ENCODE measurements at places on chromosomes 2 and 18.
A peak's percentile ranks its signal among the peaks of the same experiment; 100 is the strongest.

GRCh38 chr2:151728804-151729414 is 5.4 kb downstream of the NEB start:
- no peak for DNase-seq

GRCh38 chr18:44685296-44685695 is 4.6 kb downstream of the SETBP1 start:
- DNase-seq, result no peak

GRCh38 chr2:18247282-18248110 is 313.0 kb downstream of the RDH14 start:
- DNase-seq, result no peak

- DNase-seq, result no peak
Observed at GRCh38 chr2:196500686-196501431, 138.7 kb upstream of the CCDC150 start.

GRCh38 chr18:58243401-58243800 is 199.4 kb downstream of the NEDD4L start:
- no peak for DNase-seq

DNA sequence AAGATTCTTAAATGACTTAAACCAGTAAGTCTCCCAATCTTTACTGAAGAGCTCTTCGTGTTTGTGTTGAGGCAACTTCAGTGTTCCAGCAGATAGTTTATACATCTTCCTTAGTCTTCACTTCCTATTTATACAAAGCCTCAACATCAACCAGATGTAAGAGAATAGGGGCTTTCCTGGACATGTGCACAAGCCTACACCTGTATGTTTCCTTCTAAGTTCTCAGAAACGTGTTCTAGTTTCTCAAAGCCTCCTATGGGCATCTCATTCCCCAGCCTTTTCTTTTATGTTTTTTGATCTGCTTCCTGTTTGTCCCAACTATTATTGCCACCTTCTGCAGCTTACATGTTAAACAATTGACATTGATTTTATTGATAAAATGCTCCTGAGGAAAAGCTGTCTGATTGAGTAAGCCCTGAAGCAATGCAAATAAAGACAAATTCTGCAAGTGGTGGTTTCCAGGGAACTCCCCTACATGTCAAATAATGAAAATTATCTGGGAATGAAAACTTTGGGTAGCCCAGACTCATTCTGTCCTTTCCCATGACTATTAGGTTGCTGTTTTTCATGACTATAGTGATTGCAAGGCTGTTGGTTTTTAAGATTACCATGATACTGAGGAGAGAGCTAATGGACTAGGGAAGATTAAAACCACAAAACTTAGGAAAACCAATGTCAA is 663.3 kb upstream of the ACVR2A start:
- peak; percentile 26 for DNase-seq

DNA sequence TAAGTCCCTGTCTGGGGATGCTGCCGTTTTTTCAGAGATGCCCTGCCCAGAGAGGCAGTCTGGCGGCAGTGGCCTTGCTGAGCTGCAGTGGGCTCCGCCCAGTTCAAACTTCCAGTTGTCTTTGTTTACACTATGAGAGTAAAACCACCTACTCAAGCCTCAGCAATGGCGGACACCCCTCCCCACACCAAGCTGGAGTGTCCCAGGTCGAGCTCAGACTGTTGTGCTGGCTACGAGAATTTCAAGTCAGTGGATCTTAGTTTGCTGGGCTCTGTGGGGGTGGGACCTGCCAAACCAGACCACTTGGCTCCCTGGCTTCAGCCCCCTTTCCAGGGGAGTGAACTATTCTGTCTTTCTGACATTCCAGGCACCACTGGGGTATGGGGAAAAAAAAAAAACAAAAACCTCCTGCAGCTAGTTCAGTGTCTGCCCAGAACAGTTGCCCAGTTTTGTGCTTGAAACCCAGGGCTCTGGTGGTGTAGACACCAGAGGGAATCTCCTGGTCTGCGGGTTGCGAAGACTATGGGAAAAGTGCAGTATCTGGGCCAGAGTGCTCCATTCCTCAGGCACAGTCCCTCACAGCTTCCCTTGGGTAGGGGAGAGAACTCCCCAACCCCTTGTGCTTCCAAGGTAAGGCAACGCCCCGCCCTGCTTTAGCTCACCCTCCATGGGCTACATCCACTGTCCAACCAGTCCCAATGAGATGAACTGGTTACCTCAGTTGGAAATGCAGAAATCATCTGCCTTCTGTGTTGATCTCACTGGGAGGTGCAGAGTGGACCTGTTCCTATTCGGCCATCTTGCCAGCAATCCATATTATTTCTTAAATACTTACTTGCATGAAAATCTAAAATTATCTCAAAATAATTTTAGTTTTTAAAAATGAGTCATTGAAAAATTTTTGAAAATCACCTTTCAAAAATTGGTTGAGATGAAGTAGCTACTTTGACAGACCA is 338.0 kb downstream of the OSR1 start:
- no peak for DNase-seq

- DNase-seq, result no peak
Observed at GRCh38 chr18:33062834-33063364, 290.1 kb upstream of the KLHL14 start.

DNA sequence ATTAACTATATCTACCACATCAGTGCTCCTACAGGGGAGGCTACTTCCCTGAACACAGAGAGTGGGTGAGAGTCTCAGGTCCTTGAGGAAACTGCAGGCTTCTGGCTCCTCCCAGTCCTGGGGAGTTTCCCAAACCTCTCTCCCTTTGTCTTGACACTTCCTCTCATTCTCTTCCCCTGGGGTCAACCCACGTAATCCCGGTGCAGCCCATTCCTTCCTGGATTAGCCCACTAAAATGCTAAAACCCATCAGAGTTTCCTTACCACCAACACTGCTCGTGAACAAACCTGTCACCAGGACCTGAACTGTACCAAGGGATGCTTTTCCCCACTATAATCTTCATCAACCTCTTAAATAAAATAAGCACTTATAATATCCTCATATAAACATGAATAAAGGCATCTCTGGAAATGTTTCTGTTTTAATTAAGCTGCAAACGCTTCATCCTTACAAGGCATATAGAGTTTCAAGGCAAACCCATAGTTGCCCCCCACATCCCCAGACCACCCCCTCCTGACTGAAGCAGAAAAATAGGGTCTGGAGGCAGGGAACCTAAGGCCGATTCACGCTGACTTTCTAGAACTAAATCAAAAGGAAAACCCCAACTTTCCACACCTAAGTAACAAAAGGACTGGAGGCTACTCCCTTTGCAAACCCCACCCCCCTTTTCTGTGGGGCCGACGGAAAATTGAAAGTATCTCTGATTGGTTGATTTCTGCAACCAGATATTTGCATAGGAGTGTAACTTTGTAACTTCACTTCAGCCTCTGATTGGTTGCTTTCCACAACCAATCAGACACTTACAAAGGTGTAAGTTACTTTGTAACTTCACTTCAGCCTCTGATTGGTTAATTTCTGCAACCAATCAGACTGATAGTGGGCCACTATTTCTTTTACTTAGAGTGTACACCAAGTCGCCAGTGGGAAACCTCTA is 19.0 kb downstream of the TMSB10 start:
- DNase-seq, result peak; percentile 28

DNA sequence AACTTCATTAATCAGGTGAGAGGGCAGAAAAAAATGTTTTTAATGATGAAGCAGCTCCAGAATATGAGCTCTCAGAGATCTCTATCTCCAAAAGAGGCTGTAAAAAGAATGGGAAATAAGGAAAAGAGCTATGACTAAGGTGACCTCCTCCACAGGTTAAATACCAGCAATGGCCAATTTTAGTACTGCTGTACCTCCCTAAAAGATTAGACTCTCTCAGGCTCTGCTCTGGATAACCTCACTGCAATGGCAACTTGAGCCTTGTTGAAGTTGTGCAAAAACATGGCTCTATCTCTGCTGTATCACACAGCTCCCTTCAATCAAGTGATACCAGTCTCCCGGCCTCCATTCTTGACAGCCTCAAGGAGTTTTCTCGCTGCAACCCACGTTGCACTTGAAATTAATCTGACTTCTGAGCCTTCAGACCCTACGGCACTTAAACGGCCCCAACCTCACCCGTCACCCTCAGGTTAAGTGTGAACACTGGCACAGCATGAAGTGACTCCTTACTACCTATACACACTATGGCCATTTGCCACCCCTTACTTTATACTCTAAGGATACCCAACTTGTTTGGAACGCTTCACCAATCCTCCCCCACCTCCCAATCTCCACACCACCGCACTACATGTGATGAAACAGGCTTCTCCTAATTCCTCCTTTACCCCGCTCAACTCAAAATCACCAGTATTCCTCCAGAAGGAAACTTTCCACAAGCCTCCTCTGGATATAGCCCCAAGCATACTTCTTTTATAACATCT is 36.3 kb downstream of the SMAD2 start:
- no peak for DNase-seq

- no peak for DNase-seq
Observed at GRCh38 chr18:3263132-3263700, 1.3 kb downstream of the MYL12B start.

- no peak for DNase-seq
Observed at GRCh38 chr2:26325851-26326250, 20.1 kb upstream of the SELENOI start.

DNA sequence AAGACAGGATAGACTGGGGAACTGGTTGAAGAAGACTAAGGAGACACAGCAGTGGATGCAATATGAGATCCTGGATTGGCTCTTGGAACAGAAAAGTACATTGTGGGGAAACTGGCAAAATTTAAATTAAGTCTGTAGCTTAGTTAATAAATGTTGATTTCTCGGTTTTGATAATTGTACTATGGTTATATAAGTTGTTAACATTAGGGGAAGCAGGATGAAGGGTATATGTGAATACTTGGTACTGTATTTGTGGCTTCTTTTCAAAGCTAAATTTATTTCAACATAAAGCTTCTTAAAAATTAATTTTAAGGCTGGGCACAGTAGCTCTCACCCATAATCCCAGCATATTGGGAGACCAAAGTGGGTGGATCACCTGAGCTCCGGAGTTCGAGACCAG is 103.8 kb downstream of the TMEM17 start:
- no peak for DNase-seq

DNA sequence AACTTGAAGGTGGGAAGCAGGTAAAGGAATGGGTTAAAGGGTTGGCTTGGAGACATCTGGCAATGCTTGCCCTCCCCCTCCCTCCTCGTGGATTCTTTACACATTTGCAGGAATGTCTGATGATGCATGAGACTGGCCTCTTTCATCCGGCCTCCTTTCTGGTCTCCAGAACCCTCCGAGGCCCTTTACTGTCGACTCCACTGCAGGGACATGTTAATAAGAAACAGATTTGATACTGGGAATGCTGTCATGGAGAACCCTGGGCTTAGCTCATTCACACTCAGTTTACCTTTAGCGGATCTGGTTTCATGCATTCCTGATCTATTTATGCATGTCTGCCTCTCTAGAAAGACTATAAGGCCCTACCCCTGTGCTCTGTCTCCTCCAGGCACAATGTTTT is 238.7 kb downstream of the TGIF1 start:
- DNase-seq, result no peak

- DNase-seq, result no peak
Observed at GRCh38 chr2:1370461-1370860, 42.8 kb upstream of the TPO start.

DNA sequence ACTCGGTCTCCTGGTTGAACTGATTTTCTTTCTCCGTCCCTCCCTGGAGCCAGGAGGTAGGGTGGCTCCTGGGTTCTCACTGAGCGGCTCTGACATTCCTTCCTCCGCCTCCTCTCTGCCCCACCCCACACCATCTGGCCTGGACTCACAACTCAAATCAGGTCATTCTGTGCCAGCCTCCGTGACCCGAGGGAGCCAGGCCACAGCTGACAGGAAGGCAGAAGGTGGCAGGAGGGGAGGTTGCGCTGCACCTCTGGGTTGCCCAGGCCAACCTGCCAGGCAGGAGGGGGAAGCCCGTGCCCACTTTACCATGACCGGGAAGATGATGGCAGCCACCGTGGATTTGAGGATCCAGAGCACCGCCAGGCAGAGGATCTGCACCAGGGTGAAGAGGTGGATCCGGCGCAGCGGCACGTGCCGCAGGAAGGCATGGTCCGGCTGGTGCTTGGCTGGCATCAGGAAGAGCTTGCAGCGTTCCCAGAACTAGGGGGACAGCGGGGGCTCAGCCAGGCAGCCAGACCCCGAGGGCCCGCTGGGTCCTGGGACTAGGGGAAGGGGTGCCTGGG is 28.3 kb downstream of the MTHFD2 start:
- DNase-seq, result no peak

- DNase-seq, result no peak
Observed at GRCh38 chr2:79103214-79103613, 15.4 kb upstream of the REG1B start.

DNA sequence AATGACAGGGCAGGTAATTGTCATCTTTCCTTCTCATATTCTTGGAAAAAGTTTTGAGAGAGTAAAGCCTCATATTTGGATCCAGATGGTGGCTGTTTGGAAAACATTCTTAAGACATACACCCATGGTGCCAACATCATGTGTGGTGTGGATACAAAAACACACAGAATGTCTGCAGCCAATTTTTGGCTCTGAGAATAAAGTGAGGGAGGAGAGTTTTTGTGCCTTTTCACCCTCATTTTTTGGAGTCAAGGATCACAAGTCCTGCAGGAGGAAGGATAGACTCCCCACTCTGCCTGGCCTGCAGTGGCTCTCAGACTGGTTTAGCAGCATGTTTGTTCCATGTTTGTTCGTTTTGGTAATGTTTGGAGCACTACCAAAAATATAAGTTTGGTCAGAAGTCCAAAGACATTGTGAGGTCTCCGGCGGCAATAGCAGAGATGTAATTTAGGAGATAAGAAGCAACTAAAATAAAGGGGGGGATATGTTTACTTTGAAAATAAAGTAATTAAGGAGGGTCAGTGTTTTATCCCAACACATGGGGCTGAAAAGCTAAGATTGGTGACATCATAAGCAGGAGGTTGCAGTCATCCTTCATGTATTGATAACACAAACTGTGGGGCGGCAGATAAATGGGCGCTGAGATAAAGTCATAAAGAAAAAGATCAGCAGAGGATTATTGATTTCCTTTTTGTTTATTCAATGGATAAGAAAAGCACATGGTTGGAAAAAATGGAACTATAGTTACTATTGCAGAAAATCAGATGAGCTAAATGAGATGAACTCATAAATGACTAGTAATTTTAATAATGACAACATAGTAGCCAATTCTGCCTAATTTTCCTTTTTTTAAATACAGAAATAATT is 655 bp downstream of the NOSTRIN start:
- DNase-seq, result no peak

DNA sequence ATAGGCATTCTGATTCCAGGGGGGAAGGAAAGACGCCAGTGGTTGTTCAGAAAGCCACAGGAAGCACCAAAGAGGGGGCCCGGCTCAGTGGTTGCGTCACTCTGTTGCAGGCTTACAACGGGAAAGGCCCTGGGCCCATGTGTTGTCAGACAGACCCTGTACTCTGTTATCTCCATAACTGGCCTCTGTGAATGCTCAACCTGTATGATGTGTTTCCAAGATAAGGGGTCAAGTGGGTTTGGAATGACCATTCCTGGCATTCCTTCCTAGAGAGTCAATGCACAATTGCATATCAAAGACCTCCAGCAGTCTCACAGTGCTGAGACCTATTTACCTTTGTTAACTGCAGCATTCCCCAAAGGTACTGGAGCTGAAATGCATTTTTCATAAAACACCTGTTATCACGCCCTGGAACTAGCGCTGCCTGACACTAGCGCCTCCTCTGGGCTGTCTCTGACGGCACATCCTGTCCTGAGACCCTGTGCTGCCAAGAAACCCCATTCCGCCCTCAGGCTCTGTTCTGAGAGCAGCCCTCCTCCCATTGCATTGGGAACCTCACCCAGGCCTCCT is 13.2 kb upstream of the LRRFIP1 start:
- DNase-seq, result no peak

- DNase-seq, result no peak
Observed at GRCh38 chr18:36620788-36621187, 208.0 kb downstream of the TPGS2 start.
